ENCODE measurements at places on chromosomes 4 and X. TPM values are rescaled to one million over a fixed set of nuclear protein-coding genes. Genes with fewer than 3 reads are reported as not detected.

TIGD2 gene
- 5.8 TPM for total RNA-seq

FAM9C gene
- not detected for total RNA-seq

XKRX gene
- total RNA-seq: 0.15 TPM

CHRNA9 gene
- total RNA-seq: 0.29 TPM

C4orf51 gene
- not detected for total RNA-seq

SERTM2 gene
- total RNA-seq: not detected

SYNPO2 gene
- total RNA-seq: 0.41 TPM

GAGE13 gene
- total RNA-seq: not detected

PIR gene
- 2.4 TPM for total RNA-seq

CT47B1 gene
- total RNA-seq: not detected
